CD4-positive, alpha-beta T cell treated with Interleukin-15 for 1 hour (primary cell): ENCODE measurements at places on chromosomes 11 and 22.

GRCh38 chr11:131481303-131481702, 110.9 kb downstream of the NTM start:
- DNase-seq, result no peak

DNA sequence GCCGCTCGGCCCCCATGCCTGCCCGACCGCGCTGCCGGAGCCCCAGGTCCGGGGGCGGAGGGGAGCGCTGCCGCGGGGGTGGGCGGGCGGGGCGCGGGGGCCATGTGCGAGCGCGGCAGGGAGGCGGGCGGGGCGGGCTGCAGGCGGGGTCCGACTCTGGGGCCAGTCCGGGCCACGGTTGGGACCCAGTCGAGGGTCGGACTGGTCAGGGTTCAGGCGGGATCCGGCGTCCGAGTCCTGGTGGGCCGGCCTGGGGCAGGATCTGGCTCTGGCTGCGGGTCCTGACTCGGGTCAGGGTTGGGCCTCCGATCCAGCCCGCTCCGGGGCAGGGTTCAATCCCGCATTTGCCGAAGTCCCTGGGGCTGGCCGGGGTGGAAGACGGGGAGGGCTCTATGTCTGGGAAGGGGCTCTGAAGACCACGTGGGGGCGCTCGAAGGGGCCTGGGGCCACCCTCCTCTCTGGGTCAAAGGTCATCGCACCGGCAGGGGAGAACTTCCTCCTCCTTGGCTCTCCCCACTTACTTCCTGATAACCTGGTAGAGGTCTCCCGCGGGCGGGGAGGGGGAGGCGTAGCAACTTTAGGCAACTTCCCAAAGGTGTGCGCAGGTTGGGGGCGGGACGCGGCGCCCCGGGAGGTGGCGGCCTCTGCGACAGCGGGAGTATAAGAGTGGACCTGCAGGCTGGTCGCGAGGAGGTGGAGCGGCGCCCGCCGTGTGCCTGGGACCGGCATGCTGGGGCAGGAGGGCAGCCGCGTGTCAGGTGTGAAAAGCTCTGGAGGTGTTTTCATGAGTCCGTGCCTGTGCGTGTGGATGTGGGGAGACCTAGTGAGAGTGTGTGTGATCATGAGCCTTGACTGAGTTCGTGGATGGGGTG, 603 bp downstream of the ESRRA start:
- peak; percentile 82 for DNase-seq

- DNase-seq, result no peak
Measured at GRCh38 chr11:111370902-111371578, 8.0 kb downstream of the POU2AF1 start.

DNA sequence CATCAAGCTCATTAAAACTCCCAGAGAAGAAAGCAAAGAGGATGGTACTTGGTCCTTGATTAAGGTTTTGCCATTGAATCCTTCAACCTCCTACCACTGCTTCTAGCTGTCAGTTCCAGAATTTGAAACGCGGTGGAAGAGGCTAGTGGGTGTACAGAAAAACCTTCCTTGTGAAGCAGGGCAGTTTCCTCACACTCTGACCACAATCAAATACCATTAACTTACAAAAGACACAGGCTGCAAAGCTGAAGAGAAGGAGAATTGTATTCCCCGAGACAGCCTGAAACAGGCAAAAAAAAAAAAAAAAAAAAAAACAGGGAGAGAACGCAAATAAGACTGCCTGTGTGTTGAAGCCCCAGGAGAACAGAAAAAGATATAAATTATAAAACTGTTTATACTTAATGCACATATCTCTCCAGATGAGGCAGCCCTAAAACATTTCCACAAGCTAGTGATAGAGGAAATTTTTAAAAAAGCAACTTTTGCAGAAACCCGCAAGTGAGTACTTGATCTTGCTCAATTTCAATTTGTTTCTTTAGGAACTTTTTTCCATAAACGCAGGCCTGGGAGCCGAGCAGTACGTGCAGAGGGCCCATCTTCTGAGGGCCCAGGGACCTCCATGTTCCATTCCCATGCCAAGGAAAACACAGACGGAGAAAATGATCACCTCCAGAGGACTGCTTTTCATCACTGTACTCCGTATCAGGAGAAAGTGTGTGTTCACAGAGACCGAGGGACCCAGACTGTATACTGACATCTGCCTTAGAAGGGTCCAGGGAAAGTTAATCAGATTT, 218.7 kb upstream of the BLID start:
- DNase-seq, result no peak

- DNase-seq, result no peak
Measured at GRCh38 chr22:42509548-42509947, 10.0 kb downstream of the RRP7A start.

DNA sequence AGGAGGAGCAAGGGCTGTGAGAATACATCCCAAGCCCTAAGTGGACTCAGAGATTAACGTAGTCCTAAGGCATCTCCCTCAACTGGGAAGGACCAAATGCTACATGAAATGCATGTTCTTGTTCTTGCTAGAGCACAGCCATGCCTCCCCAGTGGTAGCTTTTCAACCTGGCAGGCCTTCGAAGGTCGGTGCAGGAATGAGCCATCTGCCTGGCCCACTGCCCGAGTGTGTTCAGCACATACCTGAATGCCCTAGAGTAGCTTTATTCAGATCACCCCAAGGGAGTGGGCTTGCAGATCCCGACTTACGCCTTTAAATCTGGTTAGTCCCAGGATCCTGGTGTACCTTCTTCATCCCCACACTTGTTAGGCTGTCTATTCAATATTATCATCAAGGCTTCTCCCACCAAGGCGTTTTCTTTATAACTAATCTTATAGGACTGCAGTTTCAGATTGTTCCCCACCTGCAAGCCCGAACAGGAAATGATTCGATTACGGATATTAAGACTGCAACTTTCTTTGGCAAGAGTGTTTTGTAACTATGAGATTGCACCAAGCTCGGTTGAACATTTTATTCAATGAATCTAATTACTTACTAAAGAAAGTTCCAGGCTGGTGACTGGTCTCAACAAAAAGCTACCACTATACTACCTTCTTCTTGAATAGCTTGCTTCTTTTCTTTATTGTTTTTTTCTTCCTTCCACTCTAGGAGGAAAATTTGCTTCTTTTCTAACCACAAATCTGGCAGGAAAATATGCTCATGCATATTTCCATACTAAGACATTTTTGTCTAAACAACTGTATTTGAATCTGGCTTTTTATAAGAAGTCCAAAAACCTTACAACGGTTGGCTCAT, 115.6 kb downstream of the SGSM3 start:
- DNase-seq, result no peak

GRCh38 chr22:44692662-44693007, 9.4 kb upstream of the PRR5 start:
- DNase-seq, result no peak

- DNase-seq, result peak; percentile 75
Measured at GRCh38 chr11:61162092-61162941, 1.1 kb upstream of the VPS37C start.

- no peak for DNase-seq
Measured at GRCh38 chr22:41327124-41327523, 25.8 kb downstream of the ZC3H7B start.

GRCh38 chr22:48098243-48098920, 1335.9 kb downstream of the TBC1D22A start:
- DNase-seq, result peak; percentile 63

DNA sequence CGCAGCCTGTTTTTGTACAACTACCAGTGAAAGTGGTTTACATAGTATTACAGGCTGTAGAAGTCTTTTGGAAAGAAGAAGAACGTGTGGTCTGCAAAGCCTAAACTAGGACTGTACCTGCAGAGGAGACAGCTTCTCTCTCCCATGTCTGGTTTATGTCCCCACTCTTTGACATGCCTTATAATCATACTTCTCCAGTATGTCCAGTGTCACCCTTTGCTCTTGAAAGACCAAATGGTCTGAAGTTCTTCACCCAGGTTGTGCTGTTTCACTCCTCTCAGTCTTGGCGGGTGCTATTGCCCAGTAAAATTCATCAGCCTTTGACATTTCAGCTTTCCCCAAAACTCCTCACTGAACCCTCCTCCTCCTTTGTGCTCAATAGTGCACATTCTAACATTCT, 676.0 kb upstream of the TENM4 start:
- DNase-seq, result no peak

- DNase-seq, result peak; percentile 36
Measured at GRCh38 chr11:63560506-63561180, 2.5 kb downstream of the PLAAT2 start.

DNA sequence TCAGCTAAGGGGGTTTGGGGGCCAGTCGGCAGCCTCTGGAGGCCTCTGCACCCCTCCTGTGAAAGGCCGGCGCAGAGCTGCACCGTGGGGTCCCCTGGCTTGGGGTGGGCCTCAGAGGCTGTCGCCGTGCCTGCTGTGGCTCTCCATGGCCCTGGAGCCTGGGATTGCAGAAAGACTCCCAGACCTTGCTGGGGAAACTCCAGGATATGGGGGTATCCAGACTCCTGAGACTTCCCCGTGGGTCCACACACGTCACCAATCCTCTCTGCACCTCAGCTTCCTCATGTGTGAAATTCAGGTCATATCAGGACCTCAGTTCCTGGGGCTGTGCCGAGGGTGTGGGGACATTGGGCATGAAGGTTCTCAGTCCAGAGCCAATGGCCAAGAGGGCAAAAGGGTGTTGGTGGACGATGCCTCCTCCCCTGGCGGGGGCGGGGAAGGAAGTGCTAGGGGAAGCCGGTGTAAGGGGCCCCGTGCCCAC, 97.1 kb downstream of the KCNQ1 start:
- peak; percentile 15 for DNase-seq

DNA sequence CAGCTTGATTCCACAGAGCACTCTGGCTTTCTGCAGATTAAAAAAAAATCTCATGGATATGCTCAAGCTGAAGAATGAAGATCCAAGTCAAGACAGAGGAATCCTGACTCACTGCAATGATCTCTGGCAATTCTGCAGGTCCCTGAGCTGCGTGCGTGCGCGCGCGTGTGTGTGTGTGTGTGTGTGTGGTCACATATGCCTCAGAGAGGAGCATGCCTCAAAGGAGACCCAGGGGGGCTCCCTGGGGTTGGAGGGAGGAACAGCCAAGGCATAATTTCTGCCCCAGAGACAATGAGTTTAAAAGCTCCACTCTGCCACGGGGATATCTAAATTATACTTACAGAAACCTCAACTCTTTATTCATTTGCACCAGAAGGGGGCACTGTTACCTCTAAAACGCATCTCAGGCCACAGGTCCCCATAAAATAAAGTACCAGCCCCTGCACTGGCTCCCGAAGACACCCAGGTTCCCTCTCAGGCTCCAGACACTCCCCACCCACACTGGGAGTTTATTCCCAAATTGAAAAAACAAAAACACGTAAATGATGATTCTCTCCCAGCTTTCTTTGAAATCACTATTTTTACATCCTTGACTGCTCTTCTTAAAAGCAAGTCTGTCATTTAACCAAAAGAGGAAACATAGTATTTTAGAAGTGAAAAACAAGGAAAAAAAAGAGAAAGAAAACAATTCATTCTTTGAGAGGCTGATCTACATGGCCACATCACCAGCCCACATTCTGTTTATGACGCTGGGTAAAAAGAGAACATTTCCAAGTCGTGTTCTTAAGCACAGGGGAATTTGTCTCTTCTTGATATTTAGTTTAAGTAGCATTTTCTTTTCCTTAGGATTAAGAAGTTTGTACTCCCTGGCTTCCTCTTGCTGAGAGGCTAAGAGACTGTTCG, 401.0 kb downstream of the LARGE1 start:
- peak; percentile 18 for DNase-seq

DNA sequence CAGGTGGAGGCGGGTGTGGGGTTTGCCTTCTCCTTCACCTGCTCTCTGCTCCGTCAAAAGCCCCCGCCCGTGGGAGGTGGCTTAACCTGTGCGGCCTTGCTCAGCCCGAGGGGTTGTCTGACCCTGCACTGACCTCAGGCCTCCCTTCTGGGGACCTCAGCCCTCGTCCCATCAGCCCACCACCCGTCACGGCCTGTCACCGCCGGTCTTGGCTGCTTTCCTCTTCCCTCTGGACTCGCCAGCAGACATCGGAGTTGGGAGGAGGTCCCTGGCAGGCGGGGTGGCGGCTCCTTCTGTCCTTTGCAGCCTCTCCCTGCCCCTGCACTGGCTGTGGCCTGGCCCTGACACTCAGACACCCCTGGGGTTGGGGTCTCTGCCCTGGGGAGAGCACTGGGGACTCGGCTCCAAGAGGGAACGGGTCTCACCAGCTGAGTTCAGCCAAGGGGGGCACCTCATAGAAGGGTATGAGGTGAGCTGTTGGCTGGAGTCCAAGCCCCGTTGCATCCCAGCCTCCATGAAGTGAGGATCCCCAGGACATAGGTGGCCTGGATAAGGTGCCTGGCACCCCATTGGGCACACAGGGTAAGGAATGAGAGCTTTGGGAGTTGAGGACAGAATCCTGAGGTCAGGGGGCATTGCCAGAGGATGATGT, 999.6 kb downstream of the BRD1 start:
- DNase-seq, result no peak

DNA sequence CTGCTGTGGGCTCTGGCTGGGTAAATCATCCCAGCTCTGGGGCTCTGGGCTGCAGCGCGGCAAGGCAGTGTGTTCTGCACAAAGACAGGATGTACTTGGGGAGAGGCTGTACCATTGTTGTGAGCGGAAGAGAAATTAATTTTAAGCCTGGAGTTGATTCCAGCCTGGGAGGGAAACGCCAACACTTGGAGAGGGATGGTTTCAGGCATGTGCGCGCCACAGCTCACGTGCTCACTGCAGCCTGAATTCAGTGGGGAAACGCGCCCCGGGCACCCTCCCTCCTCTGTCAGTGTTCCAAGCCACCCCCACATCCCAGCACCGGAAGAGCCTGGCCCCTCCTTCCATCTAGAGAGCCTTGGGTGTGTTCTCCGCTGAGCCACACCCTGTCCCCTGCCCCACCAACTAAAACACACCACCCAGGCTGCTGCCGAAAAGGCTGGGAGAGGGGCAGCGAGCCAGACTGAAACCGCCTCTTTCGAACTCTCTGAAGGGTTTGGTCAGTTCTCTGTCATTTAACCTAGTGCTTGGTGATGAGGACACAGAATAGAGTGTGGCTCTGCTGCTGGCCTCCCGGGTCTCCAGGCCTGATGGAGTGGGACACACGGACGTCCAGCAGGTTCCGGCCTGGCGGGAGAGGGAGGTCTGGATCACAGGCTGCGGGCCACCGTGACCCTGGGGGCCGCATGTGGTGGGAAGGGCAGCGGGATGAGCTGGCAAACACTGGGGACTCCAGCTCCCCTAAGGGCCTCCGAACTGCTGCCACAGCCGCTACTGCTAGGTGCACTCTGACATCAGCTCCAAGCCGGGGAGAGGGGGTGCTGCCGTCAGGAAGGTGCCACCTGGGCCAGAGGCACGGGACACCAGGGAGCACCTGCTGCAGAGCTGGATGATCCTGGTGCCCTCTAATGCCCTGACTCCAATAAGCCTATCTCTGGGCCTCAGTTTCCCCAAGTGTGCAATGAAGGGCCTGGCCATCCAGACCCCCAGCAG, 230.8 kb downstream of the CTTN start:
- no peak for DNase-seq
